ENCODE measurements at places on chromosomes 4 and X. TPM values are rescaled to one million over a fixed set of nuclear protein-coding genes. Genes with fewer than 3 reads are reported as not detected.

DAPP1 gene
- not detected for total RNA-seq

APBB2 gene
- 50.8 TPM for total RNA-seq

TMSB15B gene
- 0.47 TPM for total RNA-seq

SHROOM4 gene
- not detected for total RNA-seq

GPM6B gene
- 102 TPM for total RNA-seq

SOX3 gene
- total RNA-seq = not detected

FTHL17 gene
- not detected for total RNA-seq

IL13RA2 gene
- not detected for total RNA-seq

DHRSX gene
- 40.7 TPM for total RNA-seq

MGAT4D gene
- not detected for total RNA-seq

ZDHHC15 gene
- total RNA-seq = 0.99 TPM

DNA sequence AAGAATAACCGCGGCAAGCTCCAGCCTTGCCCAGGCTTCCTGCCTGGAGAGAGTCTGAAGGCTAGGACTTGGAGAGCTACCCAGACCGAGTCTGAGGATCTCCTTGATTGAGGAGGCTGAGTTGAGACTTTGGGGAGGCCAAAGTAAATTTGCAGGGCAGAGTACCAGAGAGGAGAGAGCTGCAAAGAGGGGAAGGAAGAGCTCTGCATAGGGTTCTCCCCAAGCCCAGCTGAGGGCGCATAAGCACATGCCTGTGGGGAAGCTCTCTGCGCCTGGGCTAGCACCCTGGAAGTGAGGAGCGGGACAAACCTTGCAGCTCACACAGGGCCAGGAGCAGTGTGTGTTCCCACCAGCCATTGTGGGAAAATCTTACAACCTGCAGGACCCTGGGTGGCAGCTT is 56.1 kb downstream of the FAM193A start:
- DNase-seq = no peak

- no peak for DNase-seq
Observed at GRCh38 chr4:98838531-98838930, 90.4 kb downstream of the EIF4E start.

GRCh38 chr4:138112389-138112788 is 129.8 kb downstream of the SLC7A11 start:
- DNase-seq = no peak

DNA sequence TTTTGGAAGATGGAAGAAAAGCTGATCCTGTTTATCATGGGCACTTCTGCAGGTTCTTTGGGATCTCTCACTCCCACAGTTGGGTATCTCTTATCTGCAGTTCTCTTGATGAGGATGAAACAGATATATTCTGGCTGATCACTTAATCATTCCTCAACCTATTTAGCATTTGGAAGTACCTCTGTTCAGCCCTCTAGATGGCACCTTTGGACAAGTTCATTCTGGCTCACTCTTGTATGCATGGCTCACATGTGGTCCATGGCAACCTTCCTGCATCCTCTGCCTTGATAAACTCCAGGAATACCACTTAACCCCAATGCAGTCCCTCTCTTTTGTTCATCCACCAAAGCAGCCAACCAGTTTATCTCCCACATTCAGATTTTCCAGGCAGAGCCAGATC is 74.2 kb downstream of the SMARCA5 start:
- peak; percentile 3 for DNase-seq

DNA sequence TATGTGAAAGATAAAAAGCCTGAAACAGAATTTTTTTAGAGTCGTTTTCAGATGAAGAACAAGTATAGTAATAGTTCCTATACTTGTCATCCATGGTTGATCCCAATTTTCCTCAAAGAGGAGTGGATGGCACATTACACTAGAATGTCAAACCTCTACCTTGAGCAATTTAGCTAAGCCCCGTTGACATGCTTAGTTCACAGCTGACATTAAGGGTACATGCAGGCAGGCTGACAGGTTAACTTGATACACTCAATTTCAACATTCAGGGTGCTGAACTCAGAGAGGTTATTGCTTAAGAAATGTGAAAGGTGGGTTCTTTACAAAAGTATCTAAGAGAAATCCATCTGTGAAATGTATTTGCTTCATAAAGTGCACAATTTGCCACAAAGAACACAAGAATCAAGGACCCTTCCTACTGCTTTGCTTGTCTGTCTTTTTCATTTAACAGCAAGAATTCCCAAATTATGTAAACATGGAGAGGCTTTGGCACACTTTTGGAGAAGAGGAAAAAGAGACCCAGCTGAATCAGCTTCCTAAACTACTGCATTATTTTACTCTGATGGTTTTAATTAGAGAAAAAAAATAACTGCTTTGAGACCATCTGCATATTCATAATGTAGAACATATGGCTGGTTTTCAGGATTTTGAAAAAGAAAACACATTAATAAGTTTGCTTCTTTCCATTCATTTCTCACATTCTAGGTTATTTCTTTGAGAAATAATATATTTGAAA is 122.5 kb upstream of the DDIT4L start:
- DNase-seq = no peak

DNA sequence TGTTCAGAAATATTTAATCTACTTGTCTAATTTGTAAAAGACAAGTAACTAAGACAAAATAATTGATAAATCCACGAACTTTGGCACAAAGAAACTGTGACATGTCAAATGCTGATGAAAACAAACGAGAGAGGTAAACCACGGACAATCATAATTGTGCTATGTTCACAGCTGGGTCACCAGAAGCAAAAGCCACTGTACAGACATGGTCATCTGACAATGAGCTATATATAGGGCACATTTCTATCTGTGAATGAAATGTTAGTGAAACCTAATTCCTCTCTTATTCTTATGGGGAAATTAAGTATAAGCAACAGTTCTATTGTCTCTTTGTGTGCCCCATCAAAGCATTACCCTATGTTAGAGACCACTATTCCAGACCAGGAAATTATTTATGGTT is 444.0 kb upstream of the TRAM1L1 start:
- DNase-seq = peak; percentile 49

DNA sequence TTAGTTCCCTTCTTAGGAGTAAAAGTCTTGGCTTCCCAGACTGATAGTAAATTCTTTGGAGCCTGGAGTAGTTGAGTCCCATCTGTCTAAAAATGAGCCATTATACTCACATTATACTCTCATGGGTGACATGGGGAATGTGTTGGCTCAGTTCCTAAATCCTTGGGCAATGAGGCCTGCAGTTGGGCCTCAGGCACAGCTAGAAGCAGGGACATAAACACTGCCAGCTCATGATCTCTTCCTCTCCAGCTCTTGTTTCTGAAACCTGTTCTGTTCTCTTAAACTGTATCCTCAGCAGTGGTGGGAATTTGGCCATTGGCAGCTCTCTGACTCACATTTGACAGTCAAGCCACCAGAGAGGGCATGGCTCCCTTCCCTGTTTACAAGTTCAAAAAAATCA is 212.5 kb downstream of the SPATA18 start:
- DNase-seq = no peak

DNA sequence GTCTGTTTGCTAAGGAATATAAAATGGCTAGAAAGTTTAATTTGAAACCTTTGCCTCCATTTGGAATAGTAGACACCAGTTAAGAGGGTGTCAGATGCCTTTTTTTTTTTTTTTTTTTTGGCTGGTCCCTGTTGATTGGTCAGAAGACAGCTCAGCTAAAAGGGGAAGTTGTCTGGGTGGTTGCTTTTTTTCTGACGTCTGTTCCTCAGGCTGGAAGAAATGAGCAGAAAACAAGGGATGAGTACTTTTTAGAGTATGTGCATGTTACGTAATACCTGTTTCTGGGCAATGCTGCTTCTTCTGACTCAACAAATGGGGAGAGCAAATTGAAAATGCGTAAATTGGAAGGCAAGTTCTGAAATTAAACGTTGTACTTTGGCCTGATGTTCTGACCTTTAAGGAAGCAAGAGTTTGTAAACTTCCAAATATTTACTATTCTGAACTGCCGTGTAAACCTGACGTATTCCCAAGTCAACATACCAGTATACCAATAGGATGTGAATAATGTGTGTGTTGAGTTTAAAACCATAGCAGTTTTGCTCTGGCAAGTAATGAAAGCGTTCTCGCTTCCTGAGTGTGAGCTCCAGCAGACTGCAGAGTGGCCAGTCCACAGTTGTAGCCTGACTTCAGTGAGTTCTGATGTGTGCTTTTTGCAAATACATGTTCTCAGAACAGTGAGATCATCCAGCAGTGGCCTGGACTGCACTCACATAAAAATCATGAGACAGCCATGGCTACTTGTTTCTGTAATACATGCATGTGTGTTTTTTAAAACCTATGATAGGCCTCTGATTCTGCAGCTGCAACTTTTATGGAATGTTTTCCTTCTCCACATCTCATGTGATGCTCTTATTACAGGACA is 1.7 kb downstream of the SAT1 start:
- DNase-seq = peak; percentile 13

- DNase-seq = peak; percentile 53
Observed at GRCh38 chr4:11446155-11446811, 17.6 kb upstream of the HS3ST1 start.

GRCh38 chr4:90127223-90127705 is at the start of gene CCSER1:
TSS of gene CCSER1 (plus strand) at chr4:90127394.
- no peak for DNase-seq

DNA sequence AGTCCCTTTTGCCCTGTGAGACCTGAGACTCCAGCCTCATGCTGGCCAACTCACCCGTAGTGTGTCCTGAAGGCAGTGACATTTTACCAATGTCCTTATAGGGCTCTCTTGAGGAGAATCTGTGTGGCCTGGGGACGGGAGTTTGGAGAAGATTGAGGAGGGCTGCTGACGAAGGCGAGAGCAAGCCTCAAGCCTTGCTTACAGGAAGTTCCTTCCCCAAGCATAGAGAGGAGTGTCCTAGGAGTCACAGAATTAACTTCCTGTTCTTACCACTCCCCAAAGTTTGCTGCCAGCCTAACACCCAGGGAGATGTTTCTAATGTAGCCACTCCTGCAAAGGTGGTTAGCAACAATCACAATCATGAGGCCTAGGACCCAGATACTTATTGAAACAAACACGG is at the start of gene NXF3:
Gene NXF3, minus strand, starts transcription at position 202 of the 400 bp plus-strand sequence. Its CDS starts 120 bp downstream, at position 82.
- no peak for DNase-seq

GRCh38 chr4:7892212-7893019 is 47.2 kb downstream of the AFAP1 start:
- peak; percentile 99 for DNase-seq

GRCh38 chr4:24656906-24657305 is 72.6 kb upstream of the DHX15 start:
- DNase-seq = no peak

GRCh38 chr4:139841464-139842195 is 176.0 kb downstream of the MGST2 start:
- DNase-seq = no peak

GRCh38 chr4:25358515-25359275 is 18.4 kb upstream of the ANAPC4 start:
- DNase-seq = peak; percentile 55
